ENCODE measurements at places on chromosomes 1 and 21.

GRCh38 chr1:53325326-53326087 lies 2.4 kb downstream of the LRP8 start:
- no peak for DNase-seq

GRCh38 chr1:16012590-16013219 lies 5.1 kb downstream of the HSPB7 start:
- DNase-seq = no peak

DNA sequence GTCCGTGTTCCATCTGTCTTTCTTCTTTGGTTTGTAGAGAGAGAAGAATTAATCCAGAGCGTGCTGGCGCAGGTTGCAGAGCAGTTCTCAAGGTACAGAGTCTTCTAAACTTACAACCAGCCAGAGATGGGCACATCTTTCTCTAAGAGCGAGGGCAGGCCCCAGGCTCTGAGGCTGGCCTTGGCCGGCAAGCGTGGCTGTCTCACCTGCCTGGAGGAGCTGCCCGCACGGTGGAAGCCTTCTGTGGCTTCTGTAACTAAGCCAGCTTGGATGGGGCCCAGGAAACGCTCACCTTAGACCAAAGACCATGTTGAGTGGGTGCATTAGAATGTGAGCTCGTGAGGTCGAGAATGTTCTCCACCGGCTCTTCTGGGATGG lies 78.6 kb downstream of the PDE9A start:
- no peak for DNase-seq

DNA sequence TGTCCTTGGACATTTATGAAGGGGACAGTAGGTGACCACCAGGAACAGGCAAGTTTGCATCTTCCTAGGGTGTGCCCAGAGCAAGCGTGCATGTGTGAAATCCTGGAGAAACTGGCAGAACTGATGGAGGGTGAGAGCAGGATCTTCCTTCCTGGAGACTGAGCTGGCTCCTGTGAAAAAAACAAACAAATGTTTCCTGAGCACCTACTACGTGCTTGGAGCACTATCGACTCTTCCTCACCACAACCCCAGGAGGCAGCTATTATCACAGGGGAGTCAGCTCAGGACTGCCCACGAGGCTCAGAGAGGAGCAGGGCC lies 1.5 kb upstream of the EDN2 start:
- DNase-seq = no peak

GRCh38 chr1:204841316-204841715 lies 29.3 kb upstream of the NFASC start:
- no peak for DNase-seq

DNA sequence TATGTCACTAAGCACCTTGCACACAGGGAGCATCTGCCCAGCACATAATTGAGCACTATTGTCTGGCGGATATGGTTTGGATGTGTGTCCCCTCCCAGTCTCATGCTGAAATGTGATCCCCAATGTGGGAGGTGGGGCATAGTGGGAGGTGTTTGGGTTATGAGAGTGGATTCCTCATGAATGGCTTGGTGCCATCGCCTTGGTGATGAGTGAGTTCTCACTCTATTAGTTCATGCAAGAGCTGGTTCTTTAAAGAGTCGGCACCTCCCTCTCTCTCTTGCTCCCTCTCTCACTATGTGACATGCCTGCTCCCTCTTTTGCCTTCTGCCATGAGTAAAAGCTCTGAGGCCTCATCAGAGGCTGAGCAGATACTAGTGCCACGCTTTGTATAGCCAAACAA lies 9.5 kb downstream of the CTSK start:
- DNase-seq = no peak

DNA sequence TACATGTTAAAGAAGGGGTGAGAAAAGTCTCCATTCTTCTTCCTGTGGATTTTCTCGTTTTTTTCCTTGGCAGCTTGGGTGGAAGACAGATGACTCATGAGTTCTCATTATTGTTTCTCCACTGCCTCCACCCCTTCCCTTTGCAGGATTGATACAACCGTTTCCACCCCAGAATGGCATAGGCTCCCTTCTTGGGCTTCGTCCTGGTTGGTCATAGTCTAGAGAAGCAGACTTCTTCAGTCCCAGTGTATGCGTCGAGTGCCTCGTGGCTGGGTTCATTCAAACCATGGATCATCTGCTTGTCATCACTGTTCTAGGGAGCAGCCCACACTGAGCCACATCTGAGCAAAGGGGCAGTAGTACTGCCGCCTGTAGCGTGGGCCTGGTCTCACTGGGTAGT lies 13.7 kb downstream of the PTGFRN start:
- DNase-seq = no peak

- DNase-seq = no peak
Measured at GRCh38 chr21:35811191-35811806, 249.0 kb downstream of the SETD4 start.

DNA sequence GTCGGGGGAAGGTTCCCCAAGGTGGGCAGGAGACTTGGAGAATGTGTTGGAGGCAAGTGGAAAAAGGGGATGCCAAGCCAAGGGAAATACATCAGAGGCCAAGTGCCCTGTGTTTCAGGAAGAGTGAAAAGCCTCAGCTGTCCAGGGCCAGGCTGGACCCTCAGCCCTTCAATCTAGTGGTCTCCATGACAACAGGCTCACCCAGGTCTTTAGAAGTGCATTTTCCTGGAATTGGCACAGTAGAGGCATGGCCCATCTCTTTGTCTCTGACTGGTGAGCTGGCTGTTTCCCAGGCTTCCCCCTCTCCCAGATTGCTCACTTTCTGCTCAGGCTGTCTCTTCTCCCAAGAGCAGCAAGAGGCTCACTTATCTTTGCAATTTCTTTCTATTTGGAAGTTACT lies 10.4 kb upstream of the RHBG start:
- DNase-seq = no peak

Data from CD4-positive, alpha-beta T cell treated with Interleukin-6 at 100 ng/mL for 8 hours (primary cell).